ENCODE measurements at places on chromosomes 16 and 17. TPM values are rescaled to one million over a fixed set of nuclear protein-coding genes. Genes with fewer than 3 reads are reported as not detected.

The RNF222 gene
- total RNA-seq: not detected

The TM4SF5 gene
- total RNA-seq: not detected

The NXN gene
- total RNA-seq: 57.3 TPM

GRCh38 chr17:60519795-60520194, 6.2 kb downstream of the APPBP2 start:
- H3K36me3 ChIP-seq: peaks cover 20% of the 10 kb centered on the region
- no peak overlapping the region for H3K27ac ChIP-seq
- H3K4me3 ChIP-seq: no peak overlapping the region
- DNase-seq: no peak
- H3K4me1 ChIP-seq: peaks cover 27% of the 10 kb centered on the region
- no peaks in the 10 kb centered on the region for H3K27me3 ChIP-seq

DNA sequence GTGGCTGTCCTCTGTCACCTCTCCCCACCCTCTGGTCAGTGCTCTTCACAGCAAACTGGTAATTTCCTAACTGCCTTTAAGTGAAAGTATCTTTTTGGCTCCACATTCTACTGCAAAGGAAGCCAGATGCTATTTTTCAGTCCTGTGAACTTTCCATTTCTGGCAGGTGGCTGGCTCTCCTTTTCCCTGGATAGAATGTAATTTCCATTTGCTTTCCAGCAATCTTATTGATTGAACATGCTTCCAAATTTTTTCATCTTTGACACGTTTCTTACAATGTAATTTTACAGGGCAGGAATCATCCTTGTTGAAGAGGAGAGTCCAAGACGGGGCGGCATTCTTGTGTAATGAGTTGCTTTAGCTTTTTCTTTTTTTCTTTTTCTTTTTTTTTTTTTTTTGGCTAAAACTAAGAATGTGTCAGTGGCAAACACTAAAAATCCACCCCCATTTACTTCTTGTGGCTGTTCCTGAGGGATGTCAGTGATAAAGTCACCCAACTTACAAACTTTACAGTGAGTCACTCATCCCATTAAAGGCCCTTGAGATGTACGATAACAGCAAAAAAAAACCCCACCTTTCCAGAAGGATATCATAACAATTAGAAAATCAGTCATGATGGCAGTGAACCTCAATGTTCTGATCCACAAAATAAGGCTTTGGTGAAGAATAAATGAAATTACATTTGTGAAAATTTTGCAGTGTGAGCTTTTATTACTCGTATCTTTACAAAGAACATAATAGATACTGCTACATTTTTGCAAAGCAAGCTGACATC, 29.4 kb upstream of the PRKCA start:
- H3K27ac ChIP-seq: no peak overlapping the region
- H3K4me1 ChIP-seq: no peaks in the 10 kb centered on the region
- DNase-seq: no peak
- no peaks in the 10 kb centered on the region for H3K27me3 ChIP-seq
- no peaks in the 10 kb centered on the region for H3K36me3 ChIP-seq
- no peak overlapping the region for H3K4me3 ChIP-seq
